ENCODE measurements at places on chromosomes 16 and 17.

GRCh38 chr17:63925615-63926014, 6.5 kb downstream of the CD79B start:
- DNase-seq: no peak

DNA sequence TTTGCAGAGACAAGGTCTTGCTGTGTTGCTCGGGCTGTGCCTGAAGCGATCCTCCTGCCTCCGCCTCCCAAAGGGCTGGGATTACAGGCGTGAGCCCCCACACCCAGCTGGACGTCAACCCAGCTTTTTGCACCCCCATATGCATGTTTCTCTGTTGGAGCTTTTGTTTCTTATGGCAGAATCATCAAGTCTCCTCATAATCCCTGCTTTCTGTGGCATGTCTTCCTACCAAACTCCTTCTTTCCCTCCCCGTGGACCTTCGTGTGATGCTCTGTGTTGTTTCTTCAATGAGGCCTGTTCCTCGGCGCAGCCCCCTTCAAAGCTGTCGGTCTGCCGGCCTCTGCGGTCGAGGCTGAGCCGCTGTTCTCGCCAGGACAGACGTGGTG, 71.6 kb downstream of the METRNL start:
- no peak for DNase-seq

GRCh38 chr17:29252101-29252791, 5.6 kb downstream of the CRYBA1 start:
- DNase-seq: no peak

DNA sequence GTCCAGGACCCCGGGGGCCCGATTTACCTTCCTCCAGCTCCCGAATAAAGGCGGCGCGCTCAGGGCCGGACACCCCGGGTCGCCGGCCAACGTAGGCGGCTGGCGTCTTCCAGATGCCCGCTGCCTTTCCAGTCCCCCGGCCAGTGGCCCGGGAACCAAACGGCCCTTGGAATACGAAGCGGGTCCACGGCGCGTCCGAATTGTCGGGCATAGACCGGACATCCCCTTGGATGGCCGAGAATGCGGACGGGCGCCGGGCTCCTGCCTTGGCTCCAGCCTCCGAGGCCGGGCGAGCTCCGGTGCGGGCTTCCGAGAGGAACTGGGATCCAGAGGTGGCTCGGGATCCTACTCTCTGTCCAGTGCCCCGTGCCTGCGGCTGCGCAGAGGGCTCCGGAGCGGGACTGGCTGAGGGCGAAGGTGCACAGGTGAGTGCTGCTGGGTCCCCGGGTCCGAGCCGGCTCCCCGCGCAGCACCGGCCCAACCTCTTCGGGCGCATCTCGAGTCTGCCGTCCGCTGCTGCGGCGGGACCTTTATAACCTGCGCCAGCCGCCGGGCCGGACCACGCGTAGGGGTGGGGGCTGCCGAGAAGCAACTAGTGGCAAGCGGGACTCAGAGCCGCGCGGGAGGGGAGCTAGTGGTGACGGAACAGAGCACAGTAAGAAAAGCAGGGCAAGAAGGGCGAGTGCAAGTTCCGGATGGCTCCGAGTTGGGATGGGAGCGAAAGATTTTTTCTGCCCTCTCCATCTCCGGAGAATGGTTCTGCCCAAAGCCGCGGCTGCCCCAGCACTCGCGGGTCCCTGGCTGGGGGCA, at the start of gene HAP1:
Gene HAP1 (minus strand): TSS at position 505 of the 810 bp plus-strand sequence. CDS start 9 bp downstream, at position 496.
- DNase-seq: no peak

- no peak for DNase-seq
These were observed 8.0 kb upstream of the SULT1A1 start for GRCh38 chr16:28617874-28618273.

GRCh38 chr17:44030482-44030881, 15.7 kb upstream of the TMEM101 start:
- no peak for DNase-seq

- peak; percentile 26 for DNase-seq
These were observed 17.1 kb upstream of the CRK start for GRCh38 chr17:1473170-1473569.

GRCh38 chr16:16008666-16009065, 59.2 kb downstream of the ABCC1 start:
- DNase-seq: no peak

DNA sequence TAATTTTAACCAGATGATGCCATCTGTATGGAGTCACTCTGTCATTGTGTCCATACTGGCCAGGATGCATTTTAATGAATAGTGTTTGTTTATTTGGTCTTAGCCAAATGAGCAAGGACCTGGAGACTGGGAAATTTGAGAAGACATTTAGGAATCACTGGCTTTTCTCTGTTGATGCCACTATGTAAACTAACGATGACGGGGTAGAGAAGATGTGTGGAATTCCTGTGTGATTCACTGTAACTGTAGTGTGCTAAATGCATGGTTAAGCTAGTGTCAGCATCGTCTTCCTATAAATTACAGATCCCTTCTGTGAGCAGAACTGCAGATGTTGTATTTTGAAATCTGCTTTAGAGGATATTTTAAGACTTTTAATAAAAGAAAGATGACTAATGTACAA, 66.6 kb downstream of the NOS2 start:
- DNase-seq: no peak

- peak; percentile 45 for DNase-seq
These were observed 1.3 kb upstream of the SENP3 start for GRCh38 chr17:7560172-7561027.

DNA sequence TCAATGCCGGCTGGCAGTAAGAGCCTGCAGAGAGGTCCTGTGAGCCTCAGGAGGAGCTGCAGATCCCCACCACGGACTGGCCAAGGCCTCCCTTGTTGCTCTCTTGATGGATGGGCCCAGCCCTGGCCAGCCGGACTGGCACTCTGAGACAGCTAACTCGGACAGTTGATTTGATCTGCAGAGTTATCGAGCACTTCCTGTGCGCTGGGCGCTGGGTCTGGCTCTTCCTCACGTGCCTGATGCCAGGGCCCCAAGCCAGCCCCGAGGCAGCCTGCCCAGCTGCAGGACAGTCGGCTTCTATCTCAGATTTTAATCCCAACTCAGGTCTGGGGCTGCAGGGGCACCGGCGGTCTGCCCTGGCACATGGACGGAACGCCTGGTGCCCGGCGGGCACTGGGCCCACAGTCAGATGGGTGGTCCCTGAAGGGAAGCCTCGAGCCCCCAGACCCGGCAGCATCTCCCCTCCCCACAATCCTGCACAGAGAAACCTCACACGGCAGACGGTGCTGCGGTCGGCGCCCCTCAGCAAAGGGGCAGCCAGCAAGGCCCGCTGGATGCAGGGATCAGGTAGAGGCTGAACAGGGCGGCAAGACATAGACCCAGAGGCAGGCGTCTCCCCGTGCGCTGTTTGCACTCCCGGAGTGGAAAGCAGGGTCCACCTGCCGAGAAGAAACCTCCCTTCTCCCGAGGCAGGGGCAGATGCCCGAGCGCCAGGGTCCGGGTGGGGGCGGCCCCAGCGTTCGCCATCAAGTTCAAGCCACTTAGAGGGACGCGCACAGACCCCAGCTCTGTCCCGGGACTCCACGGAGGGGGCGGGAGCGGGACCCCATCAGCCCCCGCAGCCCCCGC, 34.0 kb downstream of the TIMM22 start:
- no peak for DNase-seq

DNA sequence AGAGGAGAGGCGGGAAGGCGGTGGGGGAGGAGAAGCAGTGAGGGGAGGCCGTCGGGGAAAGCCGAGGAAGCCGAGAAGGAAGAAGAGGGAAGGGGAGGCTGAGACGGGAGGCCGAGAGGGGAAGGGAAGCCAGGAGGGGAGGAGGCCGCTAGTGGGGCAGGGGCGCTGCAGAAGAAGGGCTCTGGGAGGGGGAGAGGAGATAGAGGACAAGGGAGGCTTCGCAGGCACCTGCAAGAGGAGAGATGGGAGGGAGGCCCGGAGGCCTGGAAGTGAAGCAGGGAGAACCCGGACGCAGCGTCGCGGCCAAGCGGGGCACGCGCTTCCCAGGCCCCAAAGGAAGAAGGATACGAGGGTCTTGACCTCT, 2.3 kb downstream of the C17orf58 start:
- DNase-seq: no peak

DNA sequence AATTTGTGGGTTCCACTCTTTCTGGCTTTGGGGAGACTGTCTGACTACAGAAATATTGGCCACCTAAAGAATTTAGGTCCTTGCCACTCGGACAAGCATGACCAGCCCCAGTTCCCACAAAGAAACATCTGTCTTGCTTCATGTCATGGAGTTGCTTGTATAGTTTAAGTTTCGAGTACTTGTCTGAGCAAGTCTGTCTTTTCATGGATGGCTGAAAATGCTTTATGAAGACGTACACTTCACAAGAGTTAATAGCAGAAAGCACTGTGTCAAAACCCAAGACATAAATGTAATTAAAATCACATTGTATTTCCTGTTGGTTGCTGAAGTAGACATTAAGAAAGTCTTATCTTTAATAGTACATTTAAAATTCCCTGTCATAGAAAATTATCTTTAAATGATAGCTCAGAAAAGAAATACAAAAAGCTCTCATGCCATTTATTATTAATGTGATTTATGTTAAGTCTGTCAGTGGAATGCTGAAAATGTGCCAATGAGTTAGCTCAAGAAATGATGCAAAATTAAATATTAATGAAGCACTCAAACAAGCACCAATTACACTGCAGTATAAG, 29.8 kb upstream of the XYLT2 start:
- no peak for DNase-seq

- no peak for DNase-seq
These were observed 10.9 kb downstream of the ZNF18 start for GRCh38 chr17:11986179-11986941.

DNA sequence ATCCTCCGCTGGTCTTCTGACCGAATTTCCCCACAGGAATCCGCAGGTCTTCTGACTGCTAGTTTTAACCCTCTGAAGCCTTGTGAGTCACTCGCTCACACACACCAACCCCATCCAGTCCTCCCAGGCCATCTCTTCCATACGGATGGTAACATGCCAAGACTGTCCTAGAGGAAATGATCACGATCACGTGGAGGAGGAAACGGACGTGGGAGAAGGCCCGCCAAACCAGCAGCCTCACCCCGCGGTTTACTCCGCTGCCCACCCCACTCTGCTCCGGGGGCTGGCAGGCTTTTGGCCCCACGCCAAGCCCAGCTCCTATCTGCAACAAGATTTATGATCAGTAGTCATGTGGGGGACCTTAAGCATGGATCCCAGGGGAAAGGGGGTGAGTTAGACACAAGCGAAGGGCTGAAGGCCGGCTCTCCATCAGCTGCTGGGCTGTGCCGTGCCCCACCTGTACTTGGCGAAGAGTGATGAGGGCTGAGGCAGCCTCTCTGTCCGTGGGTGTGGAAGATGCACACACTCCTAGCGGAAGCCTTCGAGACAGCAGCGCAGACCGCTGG, 1.5 kb upstream of the FAAP100 start:
- no peak for DNase-seq

GRCh38 chr16:695355-696089, 5.3 kb upstream of the WDR24 start:
- peak; percentile 86 for DNase-seq

DNA sequence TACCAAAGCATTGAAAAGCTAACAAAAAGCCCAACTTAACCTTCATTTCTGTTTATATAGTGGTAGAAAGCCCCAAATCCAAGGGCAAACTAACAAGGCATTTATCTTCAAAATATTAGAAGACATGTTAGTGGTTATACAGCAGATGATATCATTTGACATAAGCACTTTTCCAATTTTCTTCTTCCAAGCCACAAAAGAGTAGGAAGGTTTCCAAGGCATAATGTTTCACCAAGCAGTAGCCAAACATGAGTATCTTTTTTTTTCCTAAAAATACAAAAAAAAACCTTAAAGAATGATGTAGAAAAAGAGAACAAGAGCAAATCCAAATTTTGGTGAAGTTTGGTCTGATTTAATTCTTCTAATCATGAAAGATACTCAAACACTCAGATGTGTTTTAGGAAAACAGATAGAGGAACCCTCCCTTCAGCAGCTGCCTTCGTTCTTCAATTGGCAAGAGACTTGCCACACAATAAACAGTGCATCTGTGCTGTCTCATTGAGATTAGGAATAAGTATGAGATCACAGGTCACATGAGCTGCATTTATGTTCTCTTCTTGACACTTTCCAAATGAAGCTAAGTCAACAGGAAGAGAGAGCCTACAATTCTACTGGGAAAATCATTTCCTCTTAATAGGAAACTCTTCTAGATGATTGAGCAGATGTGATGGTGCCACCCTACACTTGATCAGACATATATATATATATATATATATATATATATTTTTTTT, 106.7 kb downstream of the TTC19 start:
- no peak for DNase-seq

DNA sequence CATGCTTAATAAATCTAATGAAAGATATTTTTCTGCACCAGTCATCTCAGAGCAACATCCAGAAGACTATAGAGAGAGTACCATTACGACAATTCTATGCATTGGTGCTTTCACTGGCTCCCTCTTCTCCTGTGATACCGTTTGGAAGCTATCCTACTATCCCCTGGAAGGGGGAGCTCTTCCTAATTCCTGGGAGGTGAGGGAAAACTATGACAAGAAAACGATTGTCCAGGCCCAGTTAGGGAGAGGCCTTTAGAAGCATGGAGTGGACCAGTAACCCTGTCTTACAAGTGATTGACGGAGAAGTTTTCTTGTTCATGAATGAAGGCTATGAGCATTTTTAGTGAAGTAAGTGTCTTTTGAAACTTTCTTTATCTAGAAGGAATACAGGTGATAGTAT, 150.2 kb downstream of the TANC2 start:
- DNase-seq: no peak

DNA sequence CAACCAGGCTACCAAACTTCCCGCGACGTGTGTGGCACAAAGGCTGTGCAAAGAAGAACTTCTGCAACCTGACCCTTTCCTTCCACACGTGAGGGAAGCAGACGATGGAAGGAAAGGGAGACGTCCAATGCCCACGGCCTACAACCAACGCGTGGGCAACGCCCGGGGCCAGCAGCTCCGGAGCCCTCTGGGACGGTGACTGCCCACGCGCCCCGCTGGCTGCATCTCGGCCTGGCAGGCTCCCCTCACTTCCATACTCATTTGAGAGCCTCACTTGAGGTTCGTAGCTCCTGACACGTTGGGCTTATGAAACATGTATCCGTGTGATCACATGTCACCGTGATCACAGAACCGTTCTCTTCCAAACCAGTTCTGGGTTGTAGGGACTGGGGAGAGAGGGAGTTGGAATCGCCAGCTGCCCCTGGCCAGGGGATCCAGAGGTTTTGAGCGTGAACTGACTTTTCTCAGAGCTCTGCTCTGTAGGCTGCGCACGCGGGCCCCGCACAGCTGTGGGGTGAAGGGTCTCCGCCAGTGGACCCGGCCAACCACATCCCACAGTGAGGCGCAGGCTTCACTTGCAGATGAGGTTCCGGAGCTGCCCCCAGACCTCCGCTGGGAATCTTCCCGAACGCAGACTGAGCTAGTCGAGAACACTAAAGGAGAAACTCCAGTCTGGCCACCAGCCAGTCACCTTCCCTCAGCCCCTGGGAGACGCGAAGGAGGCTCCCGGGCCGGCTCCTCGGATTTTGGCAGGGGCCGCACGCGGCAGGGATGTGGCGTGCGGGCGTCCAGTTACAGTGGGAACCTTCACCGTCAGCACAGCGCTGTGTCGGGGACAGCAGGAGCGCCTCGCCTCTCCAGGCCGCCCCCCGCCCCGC, 1.0 kb downstream of the LMF1 start:
- no peak for DNase-seq

GRCh38 chr16:13436641-13437412, 483.1 kb upstream of the ERCC4 start:
- DNase-seq: no peak

GRCh38 chr17:65888649-65889048, 303.3 kb downstream of the CEP112 start:
- DNase-seq: no peak

GRCh38 chr17:12445331-12445730, 220.4 kb upstream of the MYOCD start:
- no peak for DNase-seq
